ENCODE measurements at places on chromosomes 3 and 15. TPM values are rescaled to one million over a fixed set of nuclear protein-coding genes. Genes with fewer than 3 reads are reported as not detected.

The ACKR2 gene
- polyA plus RNA-seq = 0.86 TPM

The SMAD6 gene
- 15.4 TPM for polyA plus RNA-seq

The PARP15 gene
- not detected for polyA plus RNA-seq

The GOLGA8S gene
- 0.13 TPM for polyA plus RNA-seq

The SI gene
- polyA plus RNA-seq = 0.11 TPM

The DISP2 gene
- polyA plus RNA-seq = 0.04 TPM

The FANCD2 gene
- 0.86 TPM for polyA plus RNA-seq

The SLC28A1 gene
- 51.2 TPM for polyA plus RNA-seq

The MORC1 gene
- not detected for polyA plus RNA-seq

The SLC2A2 gene
- 31.0 TPM for polyA plus RNA-seq

The GUCA1C gene
- polyA plus RNA-seq = 2.7 TPM

The COL7A1 gene
- polyA plus RNA-seq = 14.4 TPM

The GRAMD1C gene
- 21.0 TPM for polyA plus RNA-seq

The NDUFB4 gene
- 457 TPM for polyA plus RNA-seq

The RPL39L gene
- polyA plus RNA-seq = 10.9 TPM

The PML gene
- polyA plus RNA-seq = 19.6 TPM

The SH2D7 gene
- polyA plus RNA-seq = not detected

The SCAP gene
- 47.3 TPM for polyA plus RNA-seq

The MAGEF1 gene
- polyA plus RNA-seq = 50.0 TPM

The CELSR3 gene
- polyA plus RNA-seq = 0.17 TPM

The IL17RD gene
- 4.4 TPM for polyA plus RNA-seq

The TMEM45A gene
- 4.6 TPM for polyA plus RNA-seq

The MRPS25 gene
- polyA plus RNA-seq = 89.2 TPM
